ENCODE measurements at places on chromosomes 16 and 17.
A peak's percentile ranks its signal among the peaks of the same experiment; 100 is the strongest.

- DNase-seq, result peak; percentile 61
These were observed 77.0 kb downstream of the MRC2 start for GRCh38 chr17:62704381-62704971.

- no peak for DNase-seq
These were observed 2.0 kb upstream of the CCL11 start for GRCh38 chr17:34283571-34283970.

- DNase-seq, result peak; percentile 5
These were observed 116.2 kb upstream of the ELAC2 start for GRCh38 chr17:13134076-13134475.

DNA sequence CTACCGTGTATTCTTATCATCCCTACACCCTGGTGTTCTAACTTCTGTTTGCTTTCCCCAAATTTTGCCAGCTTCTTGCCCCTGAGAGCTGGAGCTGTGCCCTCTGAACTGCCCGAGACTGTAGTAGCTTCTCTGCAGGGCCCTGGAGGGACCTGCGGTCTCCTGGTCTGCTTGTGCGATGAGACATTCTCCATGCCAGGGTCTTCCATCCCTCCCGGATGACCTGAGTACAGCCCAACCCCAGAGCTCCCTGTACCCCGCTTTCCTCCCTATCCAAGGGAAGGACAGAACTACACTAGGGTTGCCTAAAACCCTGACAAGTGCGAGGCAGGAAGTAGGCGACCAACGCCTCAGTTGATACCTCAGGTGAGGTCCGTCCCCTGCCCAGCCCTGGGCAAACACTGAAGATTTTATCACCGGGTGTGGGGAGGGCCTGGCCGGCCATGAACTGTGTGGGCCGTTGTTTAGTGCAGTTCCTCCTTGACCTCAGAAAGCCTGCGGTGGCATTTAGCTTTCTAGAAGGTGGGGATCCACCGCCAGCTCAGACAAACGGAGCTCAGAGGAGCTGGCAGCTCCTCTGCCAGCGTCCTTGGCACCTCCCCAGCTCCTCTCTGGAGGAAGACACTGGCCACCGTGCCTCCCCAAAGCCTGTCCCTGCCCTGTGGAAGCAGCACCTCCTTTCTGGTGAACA lies 13.7 kb downstream of the CANT1 start:
- DNase-seq, result no peak

GRCh38 chr17:62702746-62703260 lies 75.3 kb downstream of the MRC2 start:
- DNase-seq, result no peak

DNA sequence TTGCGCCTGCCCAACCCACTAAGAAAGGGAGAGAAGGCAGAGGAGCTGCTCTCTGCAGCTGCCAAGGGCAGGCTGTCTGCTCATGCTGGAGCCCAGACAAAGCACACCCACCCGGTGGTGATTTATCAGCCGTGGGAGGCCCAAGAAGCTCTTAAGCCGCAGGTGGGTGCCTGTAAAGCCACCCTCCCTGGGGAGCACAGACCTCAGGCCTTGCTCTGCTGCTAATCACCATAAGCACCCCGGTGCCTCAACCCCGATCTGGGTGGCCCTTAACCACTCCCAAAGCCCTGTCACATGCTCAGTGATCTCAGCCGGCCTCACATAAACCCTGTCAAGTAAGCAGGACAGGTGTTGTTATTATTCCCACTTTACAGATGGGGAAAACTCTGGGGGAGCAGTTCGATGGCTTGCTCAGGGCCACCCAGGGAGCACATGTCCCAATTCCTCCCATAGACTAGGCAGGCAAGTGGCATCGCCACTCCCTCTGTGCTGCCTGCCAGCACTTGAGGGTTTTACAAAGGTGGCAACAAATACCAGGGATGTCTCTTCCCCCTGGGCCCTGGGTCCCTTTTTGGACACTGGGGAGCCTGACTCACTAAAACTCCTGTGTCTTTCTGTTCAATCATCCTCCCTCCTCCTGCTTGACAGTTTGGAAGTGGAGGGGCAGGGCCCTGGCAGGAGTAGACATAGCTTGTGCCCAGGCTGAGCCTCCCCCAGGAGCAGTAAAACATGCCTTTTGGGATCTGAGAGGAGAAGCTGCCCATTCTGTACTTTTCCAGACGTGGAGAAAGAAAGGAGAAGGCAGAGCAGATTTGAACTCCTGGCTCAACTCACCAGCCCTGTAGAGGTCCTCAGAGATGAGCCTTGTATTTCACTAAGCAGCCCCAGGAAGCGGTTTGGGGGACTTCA lies 299.3 kb downstream of the SOX9 start:
- DNase-seq, result peak; percentile 12

- DNase-seq, result no peak
These were observed 607.2 kb downstream of the WWOX start for GRCh38 chr16:78706637-78707036.

DNA sequence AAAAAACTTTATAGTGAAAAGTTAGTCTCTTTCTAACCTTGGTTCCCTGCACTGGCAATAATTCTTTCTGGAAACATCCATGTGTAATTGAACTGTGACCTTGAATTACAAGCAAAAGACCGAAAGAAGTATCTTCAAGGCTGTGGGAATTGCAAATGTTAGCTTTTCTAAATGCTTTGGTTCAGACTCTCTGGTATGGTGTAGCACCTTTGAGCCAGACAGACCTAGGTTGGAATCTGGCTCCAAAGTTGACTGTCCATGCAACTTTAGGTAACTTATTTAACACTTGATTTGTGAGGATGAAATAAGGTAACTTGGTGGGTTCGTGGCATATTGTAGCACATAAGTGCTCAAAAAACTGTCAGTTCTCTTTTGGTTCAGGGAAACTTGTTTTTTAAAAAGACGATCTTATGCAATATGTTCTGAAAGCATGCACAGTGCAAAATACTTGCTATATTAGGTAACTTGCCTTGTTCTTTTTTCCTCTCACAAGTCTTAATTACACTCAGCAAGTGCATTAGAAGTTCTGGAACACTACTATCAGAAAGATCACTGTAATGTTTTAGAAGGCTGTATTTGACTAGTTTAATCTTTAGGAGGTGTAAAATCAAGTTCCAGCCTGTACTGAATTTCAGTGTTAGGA lies 46.3 kb downstream of the TANGO6 start:
- DNase-seq, result no peak

DNA sequence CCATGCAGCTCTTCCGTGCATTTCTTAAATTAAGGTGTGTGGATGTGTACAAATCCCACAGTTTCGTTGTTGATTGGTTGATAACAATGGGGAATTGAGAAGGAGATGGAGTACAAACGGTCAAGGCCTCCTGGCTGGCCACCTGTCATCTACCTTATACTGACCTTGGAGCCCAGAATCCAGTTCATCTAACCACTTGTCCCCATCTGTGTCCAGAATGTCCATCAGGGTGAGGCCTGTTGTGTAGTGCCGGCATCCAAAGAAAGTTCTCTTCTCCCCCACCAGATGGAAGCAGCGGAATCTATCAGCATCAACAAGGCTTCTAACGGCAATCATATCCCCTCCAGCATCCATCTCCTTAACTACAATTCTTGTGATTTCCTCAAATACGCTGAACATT lies 1.5 kb downstream of the GSDMB start:
- DNase-seq, result peak; percentile 23

DNA sequence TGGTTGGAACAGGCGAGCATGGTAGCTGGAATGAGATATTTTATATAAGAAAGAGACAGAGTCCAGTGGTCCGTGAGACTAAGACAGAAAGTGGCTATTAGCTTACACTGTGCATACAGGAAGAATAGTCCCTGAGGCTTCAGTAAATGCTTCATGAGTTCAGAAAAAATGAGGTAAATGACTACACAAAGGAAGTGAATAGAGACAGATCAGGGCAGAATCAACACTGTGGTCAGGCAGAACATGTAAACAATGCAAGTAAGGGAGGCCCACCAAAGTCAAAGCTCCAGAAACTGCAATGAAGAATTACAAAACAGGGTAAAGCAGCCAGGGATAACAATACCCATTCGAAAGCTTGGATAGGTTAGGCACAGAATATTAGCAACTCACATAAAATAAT lies 4.8 kb downstream of the ABCA10 start:
- peak; percentile 16 for DNase-seq

GRCh38 chr17:15271741-15272140 lies 6.6 kb upstream of the PMP22 start:
- no peak for DNase-seq

DNA sequence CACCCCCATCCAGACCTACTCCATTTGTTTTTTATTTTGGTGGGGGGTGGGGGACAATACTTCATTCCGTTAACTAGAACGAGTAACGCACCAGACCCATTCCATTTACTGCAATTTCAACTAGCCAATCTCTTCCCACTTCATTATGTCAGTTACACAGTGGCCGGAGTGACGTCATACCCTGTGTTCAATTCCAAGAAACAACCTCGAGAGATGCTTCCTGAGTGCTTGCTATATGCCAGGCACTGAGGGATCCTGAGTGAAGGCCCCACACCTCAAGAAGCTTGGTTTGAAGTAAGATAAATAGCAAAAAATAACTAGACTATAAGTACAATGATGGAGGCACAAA lies 9.1 kb upstream of the SIAH1 start:
- no peak for DNase-seq

GRCh38 chr17:32215696-32216095 lies 49.9 kb upstream of the RHBDL3 start:
- no peak for DNase-seq

DNA sequence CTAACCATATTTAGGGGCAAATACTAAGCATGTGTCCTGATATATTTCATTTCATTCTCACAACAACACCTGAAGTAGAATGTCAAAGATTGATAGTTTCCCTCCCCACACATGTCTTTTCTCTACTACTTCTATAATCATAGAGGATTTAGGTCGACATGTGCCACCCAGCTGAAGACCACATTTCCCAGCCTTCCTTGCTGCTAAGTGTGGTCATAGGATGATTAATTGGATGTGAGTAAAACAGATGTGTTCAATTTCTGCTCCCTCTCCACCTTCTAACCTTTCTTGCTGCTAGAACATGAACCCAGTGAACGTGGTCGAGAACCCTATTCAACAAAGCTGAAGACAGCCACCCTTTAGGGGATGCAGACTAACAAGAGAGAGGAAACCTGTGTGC lies 18.8 kb upstream of the HLF start:
- no peak for DNase-seq

DNA sequence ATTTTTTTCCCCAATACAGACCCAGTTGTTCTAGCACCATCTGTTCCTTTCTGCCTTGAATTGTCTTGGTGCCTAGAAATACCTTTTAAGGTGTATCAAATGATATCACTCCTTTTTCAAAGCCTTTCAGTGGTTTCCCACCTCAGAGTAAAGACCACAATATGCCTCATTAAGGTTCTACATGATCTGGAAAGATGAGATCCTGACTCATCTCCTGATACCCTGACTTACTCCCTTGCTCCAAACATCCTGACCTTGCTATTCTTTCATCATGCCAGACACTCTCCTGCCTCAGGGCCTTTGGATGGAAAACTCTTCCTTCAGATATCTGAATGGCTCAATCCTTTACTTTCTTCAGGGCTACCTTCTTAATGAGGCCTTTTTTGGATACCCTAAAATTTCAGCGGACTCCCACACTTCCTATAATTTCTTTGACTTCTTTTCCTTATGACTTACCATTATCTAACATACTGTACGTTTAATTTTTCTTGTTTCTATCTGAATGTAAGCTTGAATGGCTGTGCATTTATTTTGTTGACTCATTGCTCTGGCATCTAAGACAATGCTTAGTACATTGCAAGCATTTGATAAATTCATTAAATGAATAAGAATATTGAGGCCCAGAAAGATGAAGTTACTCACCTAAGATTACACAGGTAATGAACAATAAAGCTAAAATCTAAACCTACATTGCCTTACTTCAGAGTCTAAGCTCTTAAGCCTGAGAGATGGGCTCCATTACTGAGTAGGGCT lies 19.2 kb downstream of the FLOT2 start:
- DNase-seq, result peak; percentile 31

DNA sequence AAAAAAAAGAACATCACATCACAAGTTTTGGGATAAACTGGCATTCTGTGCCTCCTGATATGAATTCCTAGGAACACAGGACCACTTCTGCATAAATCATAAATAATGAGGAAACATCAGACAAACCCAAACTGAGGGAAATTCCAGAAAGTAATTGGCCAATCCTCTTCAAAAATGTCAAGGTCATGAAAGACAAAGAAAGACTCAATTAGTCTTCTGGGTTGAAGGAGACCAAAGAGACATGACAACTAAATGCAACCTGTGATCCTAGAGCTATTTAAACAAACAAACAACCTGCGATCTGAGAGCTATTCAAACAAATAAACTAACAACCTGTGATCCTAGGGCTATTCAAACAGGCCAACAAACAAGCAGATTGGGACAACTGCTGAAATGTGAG lies 144.3 kb downstream of the VPS53 start:
- DNase-seq, result no peak
